Coronary artery (tissue), 2 donors: ENCODE measurements at places on chromosomes 13 and 19.
A peak's percentile ranks its signal among the peaks of the same experiment; 100 is the strongest.

- no peak for DNase-seq
Measured at GRCh38 chr19:33383720-33384292, 10.3 kb downstream of the CEBPG start.

- DNase-seq = no peak
Measured at GRCh38 chr13:109816112-109816807, 29.9 kb upstream of the IRS2 start.

DNA sequence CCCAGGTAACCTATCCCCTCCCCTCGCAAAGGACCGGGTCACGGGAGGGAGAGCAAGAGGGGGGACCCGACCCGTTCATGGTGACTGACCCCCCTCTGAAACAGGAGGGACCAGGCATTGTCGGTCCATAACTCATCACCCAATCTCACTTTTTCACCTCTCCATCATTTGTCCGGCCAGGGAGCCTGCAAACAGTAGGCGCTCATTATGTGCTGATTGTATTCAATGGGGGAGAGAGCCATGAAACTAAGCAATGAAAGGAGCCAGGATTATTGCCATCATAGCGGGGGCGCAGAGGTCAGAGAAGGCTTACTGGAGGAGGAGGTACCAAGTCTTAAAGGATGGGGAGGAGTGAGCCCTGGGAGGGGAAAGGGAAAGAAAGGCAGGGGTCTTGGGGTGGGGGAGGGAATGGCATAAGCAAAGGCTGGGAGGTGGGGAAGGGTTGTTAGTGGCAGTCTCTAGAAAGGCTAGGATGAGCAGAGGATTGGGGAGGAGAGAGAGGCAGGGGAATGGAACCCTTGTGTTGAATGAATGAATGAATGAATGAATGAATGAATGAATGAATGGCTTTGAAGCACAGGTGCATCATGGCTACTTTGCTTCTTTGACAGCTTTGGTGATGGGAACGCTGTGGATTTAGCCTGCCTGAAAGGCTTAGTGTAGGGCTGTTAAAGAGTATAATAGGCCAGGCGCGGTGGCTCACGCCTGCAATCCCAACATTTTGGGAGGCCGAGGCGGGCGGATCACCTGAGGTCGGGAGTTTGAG lies 1.4 kb downstream of the SHFL start:
- DNase-seq = no peak

- DNase-seq = peak; percentile 87
Measured at GRCh38 chr19:18846862-18847548, 15.2 kb downstream of the UPF1 start.

- no peak for DNase-seq
Measured at GRCh38 chr13:35714588-35715377, 238.3 kb upstream of the MAB21L1 start.

- DNase-seq = no peak
Measured at GRCh38 chr13:79311386-79311785, 94.7 kb downstream of the RBM26 start.

GRCh38 chr19:17090583-17090982 lies 15.0 kb downstream of the MYO9B start:
- no peak for DNase-seq

DNA sequence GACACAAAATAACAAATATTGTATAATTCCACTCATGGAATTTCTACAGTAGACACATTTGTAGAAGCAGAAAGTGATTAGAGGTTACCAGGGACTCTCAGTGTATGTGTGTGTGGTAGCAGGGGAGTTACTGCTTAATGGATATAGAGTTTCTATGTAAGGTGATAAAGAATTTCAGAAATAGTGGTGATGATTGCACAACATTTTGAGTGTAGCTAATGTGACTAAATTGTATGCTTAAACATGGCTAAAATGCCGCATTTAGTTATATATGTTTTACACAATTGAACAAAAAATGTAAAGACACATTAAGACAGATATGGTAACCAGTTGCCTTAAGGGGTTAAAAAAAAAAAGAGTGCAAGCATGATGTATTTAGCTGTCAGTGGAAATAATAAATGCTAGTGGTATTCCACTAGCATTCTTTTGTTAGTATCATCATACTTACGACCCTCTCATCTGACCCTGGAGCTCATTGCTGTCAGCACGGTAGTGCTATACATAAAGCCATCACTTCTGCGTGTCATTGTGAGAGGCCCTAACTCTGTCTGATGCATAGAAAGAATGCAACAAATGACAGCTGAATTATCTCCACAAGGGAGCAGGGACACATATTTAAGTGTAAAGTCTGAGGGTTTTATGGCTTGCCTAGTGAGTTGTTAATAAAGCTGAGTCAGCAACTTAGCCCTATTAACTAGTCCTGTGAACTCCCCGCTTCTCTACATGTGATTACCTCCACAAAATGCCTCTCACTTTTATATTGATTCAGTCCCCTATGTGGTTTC lies 134.1 kb upstream of the RXFP2 start:
- no peak for DNase-seq

DNA sequence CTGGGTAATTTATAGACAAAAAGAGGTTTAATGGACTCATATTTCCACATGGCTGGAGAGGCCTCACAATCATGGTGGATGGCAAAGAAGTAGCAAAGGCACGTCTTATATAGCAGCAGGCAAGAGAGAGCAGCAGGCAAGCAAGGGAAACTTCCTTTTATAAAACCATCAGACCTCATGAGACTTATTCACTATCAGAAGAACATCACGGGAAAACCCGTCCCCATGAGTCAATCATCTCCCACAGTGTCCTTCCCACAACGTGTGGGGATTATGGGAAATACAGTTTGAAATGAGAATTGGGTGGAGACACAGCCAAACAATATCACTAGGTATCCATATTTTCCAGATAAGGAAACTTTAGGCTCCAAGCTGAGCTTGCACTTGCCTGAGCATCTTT lies 9.5 kb upstream of the CYP2B6 start:
- DNase-seq = no peak

DNA sequence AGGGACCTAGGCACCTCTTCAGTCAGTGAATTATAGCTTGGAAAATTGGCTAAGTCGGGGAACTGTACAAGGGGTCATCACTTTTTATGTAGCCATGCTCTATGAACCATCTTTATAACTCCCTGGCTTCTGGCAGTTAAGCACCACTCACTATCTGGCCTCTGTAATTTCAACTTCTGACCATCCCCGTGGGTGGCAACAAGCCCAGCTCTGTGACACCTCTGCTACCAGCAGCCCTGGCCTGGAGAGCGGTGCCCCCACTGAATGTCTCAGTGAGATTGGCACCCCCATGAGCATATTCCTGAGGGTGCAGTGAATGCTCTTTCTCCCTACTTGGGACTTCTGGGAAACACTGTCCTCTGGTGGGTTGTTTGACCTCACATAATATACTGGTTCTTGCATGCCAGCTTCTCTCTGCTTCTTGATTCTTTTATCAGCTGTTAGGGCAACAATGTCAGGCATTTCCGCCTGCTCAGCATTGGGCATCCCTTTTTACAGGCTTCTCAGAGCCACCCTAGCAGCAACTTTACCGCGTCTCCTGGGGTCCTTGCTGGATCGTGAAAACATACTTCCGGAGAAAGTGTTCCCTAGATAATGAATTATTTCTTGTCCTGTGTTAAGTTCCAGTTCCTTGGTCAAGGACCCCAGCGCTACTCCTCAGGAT lies 10.4 kb downstream of the KL start:
- no peak for DNase-seq

GRCh38 chr13:99045396-99045795 lies 67.5 kb upstream of the DOCK9 start:
- DNase-seq = no peak

GRCh38 chr13:56351041-56351440 lies 789.7 kb upstream of the PRR20A start:
- DNase-seq = no peak

- DNase-seq = no peak
Measured at GRCh38 chr19:4598712-4599111, 39.2 kb upstream of the SEMA6B start.

- DNase-seq = no peak
Measured at GRCh38 chr13:44760434-44760833, 184.3 kb upstream of the TSC22D1 start.

DNA sequence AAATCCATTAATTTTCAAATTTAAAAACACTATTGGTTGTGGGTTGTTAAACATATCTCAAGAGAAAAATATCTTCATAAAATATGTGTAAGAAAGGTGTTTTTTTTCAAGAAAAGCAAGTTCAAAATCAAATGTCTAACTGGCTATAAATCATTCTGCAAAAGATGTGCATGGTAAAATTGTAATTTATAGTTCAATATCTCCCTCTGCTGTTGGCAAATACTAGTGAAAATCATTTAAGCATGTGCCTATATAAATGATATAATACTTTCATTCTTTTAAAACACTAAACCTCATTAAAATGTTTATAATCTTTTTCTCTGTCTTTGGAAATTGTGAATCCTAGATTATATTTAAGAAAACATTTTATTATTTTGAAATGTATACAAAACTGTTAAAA lies 17.2 kb upstream of the SLITRK6 start:
- DNase-seq = no peak

DNA sequence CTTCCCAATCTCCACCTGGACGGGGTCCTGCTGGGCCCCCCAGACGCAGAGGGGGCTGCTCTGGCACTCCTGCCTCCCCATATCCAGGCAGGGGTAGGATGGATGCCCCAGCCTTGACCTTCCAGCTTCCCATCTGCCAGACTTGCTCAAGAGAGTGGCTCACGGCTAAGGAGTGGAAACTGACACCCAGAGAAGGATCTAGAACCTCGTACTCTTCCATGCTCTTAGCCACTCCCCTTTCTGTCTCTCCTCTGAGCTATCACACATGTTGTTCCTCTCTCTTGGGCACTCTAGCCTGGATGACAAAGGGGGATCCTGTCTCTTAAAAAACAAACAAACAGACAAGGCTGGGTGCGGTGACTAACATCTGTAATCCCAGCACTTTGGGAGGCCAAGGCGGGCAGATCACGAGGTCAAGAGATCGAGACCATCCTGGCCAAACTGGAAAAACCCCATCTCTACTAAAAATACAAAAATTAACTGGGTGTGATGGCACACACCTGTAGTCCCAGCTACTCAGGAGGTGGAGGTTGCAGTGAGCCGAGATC lies 12.2 kb upstream of the FUT5 start:
- DNase-seq = no peak

DNA sequence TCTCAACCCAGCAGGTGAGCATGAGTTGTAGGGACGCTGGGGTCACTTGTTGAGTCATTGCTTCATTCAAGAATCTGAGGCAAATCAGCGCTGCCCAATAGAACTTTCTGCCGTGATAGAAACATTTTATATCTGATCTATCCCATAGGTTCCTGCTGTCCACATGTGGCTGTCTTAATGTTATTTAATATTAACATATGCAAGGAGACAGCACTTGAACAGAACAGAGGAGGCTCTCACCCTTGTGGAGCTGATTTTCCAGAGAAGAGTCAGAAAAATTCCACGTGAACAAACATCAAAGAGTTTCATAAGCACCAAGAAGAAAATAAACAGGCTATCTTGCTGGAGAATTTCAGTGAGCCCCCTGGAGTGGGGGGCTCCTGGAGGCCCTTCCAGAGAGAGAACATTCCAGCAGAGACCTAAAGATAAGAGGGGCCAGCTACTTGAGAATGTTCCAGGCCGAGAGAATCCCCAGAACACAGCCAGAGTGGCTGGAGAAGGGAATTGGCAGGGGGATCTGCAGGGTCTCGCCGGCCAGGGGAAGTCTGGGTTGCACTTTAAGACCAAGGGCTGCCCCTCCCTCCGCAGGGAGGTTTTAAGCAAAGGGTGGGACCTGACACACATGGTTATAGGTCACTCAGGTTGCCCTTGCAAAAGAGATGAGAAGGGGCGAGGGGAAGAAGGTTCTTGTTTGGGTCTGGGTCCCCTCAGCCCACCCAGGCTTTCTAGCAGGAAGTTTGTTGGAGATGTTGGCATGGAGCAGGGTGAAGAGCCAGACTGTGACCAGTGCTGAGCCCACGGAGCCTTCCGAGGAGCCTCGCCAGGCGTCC lies 135.7 kb downstream of the CRYL1 start:
- DNase-seq = peak; percentile 49

- DNase-seq = no peak
Measured at GRCh38 chr19:30757837-30758617, 385.8 kb downstream of the ZNF536 start.

DNA sequence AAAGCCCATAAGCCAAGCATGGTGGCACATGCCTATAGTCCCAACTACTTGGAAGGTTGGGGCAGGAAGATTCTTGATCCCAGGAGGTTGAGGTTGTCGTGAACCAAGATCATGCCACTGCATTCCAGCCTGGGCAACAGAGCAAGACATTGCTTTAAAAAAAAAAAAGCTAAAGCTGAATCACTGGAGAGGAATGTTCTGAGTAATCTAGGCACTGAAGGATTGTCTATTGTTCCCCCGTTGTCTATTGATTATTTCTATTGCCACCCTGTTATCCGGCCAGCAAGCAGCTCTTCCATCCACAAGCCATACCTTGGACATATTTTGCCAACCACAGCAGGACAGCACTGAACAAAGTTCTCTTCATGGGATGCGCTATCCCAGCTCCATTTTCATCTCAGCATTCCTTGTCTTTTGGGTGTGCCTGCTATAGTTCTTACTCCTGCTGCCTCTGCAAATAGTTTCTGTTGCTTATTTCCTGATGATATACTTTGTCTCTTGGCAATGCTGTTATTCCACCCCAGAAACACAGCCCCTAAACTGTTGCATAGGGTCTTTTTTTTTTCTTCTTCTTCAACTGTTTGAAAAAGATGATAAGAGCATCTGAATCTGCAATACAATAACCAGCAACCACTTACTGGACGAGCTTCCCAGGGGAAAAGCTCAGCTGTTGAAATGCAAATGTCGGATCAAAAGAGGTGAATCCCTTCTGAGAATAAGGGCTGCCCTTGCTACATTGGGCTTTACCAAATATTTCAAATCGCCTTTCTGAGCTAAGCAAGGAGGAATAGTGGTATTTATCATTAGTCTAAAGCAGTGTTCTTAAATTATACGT lies 22.2 kb upstream of the SIAH3 start:
- DNase-seq = no peak

- no peak for DNase-seq
Measured at GRCh38 chr19:31125071-31125470, 224.2 kb downstream of the TSHZ3 start.

DNA sequence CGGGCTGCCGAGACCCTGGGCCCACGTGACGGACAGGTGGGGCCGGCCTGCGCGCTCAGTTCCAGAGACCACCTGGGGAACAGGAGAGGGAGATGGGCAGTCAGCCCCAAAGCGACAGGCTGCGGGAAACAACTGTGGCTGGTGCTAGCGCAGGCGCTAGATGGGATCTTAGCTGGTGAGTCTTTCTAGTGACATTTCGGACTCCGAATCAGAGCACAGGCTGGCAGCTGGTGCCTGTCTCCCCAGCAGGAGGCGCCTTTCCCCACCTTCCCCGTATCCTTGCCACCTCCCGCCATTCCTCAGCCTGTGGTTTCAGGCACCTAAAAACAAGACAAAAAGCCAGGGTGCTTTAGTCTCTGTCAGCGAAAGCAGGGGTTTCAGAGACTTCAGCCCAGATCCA lies 19.4 kb upstream of the RANBP3 start:
- DNase-seq = no peak

DNA sequence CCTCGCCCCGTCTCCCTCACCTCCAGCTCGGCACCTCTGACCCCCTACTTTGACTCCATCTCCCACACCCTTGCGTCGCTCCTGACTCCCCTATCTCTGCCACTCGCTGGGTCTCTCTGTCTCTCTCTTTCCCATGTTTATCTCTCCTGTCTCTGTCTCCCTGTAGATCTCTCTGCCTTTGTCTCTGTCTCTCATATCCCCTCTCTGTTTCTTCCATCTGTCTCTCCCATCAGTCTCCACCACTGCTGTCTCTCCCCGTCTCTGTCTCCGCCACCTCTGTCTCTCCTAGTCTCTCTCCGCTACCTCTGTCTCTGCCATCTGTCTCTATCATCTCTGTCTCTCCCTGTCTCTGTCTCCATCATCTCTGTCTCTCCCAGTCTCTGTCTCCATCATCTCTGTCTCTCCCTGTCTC lies 12.4 kb upstream of the BBC3 start:
- no peak for DNase-seq
